Tibial nerve (tissue), 4 donors: ENCODE measurements at places on chromosomes 11 and 22. TPM values are rescaled to one million over a fixed set of nuclear protein-coding genes. Genes with fewer than 3 reads are reported as not detected.
A peak's percentile ranks its signal among the peaks of the same experiment; 100 is the strongest.

- DNase-seq = no peak
- peak overlapping the region; percentile 11 for H3K4me3 ChIP-seq
- peaks cover 37% of the 10 kb centered on the region for H3K4me1 ChIP-seq
- no peaks in the 10 kb centered on the region for H3K36me3 ChIP-seq
These were observed 18.0 kb downstream of the LSP1 start for GRCh38 chr11:1870721-1871466.

Gene MS4A4E
- 15.1 TPM for total RNA-seq

GRCh38 chr11:117519170-117519569 lies 191.5 kb downstream of the CEP164 start:
- DNase-seq = no peak
- H3K36me3 ChIP-seq = no peaks in the 10 kb centered on the region
- H3K27me3 ChIP-seq = no peaks in the 10 kb centered on the region
- H3K27ac ChIP-seq = no peak overlapping the region
- no peaks in the 10 kb centered on the region for H3K4me1 ChIP-seq

DNA sequence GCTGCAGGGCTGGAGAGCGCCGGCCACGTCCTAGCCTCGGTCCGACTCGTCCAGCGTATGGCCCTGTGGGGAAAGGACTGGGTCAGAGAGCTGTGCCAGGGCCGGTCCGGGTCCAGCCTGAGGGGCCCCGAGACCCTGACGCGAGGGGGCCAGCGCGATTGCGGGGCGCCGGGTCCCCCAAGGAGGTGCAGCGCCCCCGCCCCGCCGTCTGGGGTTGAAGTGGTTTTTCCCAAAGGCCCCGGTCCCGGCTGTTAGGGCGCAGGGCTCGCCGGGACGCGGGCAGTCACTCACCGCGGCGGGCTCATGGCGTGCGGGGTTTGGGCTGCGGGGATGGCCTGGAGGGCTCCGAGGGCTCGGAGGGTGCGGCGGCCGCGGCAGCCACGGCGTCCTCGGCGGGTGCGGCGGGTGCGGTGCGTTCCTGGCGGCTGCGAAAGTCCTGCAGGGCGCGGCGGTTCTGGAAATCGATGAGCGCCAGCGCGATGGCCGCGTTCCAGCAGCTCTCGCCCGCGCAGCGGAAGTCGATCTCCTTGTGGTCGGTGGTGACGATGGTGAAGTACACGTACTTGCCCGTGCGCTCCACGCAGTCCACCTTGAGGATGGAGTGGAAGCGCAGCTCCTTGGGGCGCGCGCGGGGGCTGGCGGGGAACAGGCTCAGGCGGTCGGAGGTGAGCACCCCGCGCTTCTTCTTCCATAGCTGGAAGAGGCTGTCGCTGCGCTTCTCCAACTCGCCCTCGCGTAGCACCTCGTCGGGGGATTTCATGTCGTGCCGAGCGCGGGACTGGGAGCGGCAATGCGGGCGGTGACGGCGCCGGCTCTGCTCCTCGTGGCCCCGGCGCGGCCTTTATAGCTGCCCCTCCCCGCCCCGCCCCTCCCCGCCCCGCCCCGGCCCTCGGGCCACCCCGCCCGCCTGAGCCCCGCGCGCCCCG lies at the start of gene PHLDA2:
Gene PHLDA2, minus strand, starts transcription at position 816 of the 926 bp plus-strand sequence. Its CDS starts 56 bp downstream, at position 760.
- peak within 1 kb of the TSS; percentile 81 for H3K27ac ChIP-seq
- H3K4me1 ChIP-seq = peaks cover 25% of the 10 kb centered on the region
- peak within 1 kb of the TSS; percentile 57 for H3K4me3 ChIP-seq
- H3K36me3 ChIP-seq = no peaks in the 10 kb centered on the region
- no peaks in the 10 kb centered on the region for H3K27me3 ChIP-seq

GRCh38 chr11:108289699-108290098 lies 66.8 kb downstream of the ATM start:
- no peaks in the 10 kb centered on the region for H3K4me1 ChIP-seq
- H3K36me3 ChIP-seq = peaks cover 4% of the 10 kb centered on the region
- H3K27ac ChIP-seq = no peak overlapping the region
- no peak overlapping the region for H3K4me3 ChIP-seq
- no peaks in the 10 kb centered on the region for H3K27me3 ChIP-seq

GRCh38 chr22:17434856-17435255 lies 65.6 kb downstream of the CECR2 start:
- no peak overlapping the region for H3K27ac ChIP-seq
- no peaks in the 10 kb centered on the region for H3K4me1 ChIP-seq

GRCh38 chr11:58318532-58318931 lies 40.3 kb downstream of the OR5B17 start:
- H3K4me3 ChIP-seq = no peak overlapping the region
- no peak overlapping the region for H3K27ac ChIP-seq
- no peak for DNase-seq

Gene MFRP
- not detected for total RNA-seq

Gene VPREB1
- not detected for total RNA-seq

- H3K4me1 ChIP-seq = peaks cover 16% of the 10 kb centered on the region
- peak overlapping the region; percentile 92 for H3K4me3 ChIP-seq
- no peaks in the 10 kb centered on the region for H3K27me3 ChIP-seq
- peak overlapping the region; percentile 89 for H3K27ac ChIP-seq
- no peak for DNase-seq
These were observed 499 bp downstream of the DLAT start for GRCh38 chr11:112025707-112026106.
